Stimulated activated CD8-positive, alpha-beta memory T cell treated with anti-CD3 and anti-CD28 coated beads, Interleukin-12 subunit alpha, Interleukin-12 subunit beta, amount 100 ng/mL, for 4 hours (primary cell): ENCODE measurements at places on chromosomes 5 and 9.
A peak's percentile ranks its signal among the peaks of the same experiment; 100 is the strongest.

DNA sequence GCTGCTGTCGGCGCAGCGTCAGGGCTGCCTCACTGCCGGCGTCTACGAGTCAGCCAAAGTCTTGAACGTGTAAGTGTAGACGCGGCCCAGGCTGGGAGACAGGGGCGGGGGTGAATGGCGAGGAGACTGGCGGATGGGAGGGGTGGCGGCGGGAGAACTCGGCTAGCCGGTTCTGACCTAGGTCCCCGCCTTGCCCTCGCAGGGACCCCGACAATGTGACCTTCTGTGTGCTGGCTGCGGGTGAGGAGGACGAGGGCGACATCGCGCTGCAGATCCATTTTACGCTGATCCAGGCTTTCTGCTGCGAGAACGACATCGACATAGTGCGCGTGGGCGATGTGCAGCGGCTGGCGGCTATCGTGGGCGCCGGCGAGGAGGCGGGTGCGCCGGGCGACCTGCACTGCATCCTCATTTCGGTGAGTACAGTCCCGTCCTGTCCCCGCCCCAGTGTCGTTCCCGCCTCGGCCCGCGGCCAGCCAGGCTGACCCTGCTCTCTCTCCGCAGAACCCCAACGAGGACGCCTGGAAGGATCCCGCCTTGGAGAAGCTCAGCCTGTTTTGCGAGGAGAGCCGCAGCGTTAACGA, 745 bp downstream of the GADD45G start:
- DNase-seq, result peak; percentile 47

GRCh38 chr5:141489841-141490240, 960 bp downstream of the PCDHGC5 start:
- DNase-seq, result no peak

DNA sequence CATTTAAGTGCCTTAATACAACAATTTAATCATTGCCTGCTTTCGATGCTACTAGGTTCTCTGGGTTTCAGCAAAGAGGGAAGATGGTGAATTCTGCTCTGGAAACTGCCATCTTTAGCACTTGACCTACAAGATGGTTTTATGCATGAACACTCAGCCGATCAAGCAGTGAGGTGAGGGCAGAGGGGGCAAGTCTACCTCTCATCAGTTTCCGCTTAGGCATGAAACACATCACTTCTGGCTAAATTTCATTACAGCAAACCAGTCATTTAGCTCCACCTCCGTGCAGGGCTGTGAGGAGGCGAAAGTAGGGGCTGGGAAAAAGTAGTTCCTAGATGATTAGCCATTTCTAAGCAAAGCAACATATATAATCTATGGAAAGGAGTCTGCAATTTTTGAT, 1018.0 kb downstream of the CDH18 start:
- no peak for DNase-seq

- no peak for DNase-seq
Observed at GRCh38 chr5:66960369-66961137, 236.0 kb downstream of the CD180 start.

- DNase-seq, result peak; percentile 19
Observed at GRCh38 chr9:91949946-91950664, at the start of gene ROR2. ROR2 (minus strand) TSS chr9:91950228.

DNA sequence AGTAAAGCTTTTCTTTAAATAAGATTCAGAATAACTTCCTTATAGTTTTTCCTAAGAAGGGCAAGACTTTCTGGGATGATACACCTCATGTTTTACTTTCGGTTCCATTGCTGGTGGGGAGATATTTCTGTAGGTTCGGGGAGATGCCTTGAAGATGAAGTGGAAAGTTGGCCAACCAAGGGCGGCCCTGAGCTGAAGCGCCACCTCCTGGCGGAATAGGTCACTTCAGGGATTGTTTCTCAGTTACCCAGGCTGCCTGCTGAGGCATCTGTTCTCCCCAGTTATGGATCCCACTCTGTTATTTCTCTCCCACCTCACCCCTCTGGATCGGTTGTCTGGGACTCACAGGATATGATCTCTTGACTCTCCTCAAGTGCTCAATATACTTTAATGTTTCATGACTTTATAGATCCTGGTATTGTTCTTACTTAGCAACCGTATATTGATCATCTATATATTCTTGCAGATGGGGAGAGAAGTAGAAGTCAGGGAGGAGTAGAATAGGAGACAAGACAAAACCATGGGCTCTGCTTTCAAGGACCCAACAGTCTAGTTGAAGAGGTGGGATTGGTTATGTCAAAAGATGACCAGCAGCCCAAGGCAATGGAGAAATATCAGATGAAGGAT, 23.4 kb downstream of the MEGF10 start:
- peak; percentile 19 for DNase-seq

DNA sequence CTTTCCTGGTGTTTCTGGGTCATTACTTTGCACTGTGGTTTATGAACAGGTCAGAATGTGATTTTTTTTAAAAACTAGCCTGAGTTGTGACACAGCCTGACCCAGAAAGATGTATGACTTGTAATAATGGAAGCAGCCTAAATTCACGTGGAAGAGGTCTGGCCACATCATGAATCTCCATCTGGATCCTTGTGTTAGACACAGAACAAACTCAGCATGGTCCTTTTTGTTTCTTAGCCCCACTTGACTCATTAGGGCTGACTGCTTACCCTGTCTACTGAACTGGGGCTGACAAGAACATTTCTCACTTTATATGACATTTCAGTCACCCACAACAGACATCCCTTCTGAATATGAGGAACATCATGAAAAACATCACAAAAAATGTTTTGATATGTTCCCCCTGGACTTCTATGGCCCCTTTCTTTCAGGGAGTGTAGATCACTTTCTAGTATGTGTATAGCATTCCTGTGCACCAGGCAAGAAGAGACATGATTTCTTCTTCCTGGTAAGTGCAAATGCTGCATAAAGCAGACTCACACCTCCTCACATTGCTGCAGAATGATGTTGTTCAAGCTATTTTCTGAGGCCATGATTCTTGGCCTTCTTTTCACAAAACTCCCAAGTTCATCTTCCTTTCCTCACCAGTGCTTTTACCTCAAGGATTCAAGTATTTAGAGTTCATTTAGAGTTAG, 52.3 kb downstream of the ZNF622 start:
- DNase-seq, result no peak

DNA sequence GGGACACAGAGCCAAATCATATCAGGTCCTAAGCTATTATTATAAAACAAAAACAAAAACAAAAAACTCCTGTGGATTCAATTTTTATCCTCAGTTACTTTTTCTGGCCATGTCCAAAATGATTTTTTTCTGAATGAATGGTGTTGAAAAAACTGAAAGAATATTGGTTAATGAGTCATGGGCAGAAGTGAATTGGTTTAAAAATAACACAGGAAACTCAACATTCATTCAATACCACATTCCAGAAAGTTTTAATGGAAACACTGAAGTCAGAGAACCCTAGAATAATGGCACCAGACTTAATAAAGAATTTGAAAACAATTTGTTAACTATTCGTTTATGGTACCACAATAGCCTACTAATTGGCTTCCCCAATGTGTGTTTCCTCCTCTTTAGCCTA, 102.4 kb upstream of the CDH9 start:
- DNase-seq, result no peak
